ENCODE measurements at places on chromosomes 16 and 17.
A peak's percentile ranks its signal among the peaks of the same experiment; 100 is the strongest.

DNA sequence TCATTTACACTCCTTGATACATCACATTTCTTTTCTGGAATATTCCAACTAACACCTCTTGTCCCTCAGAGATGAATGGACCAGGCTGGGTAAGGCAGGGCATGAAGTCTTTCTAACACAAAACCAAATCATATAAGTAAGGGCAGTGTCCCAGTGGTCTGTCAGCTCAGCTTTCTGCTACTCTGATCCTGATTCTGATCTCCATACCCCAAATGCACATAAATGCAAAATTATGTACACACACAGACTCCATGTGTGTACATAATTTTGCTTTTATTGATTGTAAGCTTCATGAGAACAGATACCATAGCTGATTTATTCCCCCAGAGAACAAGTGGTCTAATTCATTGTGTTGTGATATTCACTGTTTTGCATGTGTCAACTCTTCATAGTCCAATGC, 47.9 kb downstream of the NOG start:
- no peak for DNase-seq

DNA sequence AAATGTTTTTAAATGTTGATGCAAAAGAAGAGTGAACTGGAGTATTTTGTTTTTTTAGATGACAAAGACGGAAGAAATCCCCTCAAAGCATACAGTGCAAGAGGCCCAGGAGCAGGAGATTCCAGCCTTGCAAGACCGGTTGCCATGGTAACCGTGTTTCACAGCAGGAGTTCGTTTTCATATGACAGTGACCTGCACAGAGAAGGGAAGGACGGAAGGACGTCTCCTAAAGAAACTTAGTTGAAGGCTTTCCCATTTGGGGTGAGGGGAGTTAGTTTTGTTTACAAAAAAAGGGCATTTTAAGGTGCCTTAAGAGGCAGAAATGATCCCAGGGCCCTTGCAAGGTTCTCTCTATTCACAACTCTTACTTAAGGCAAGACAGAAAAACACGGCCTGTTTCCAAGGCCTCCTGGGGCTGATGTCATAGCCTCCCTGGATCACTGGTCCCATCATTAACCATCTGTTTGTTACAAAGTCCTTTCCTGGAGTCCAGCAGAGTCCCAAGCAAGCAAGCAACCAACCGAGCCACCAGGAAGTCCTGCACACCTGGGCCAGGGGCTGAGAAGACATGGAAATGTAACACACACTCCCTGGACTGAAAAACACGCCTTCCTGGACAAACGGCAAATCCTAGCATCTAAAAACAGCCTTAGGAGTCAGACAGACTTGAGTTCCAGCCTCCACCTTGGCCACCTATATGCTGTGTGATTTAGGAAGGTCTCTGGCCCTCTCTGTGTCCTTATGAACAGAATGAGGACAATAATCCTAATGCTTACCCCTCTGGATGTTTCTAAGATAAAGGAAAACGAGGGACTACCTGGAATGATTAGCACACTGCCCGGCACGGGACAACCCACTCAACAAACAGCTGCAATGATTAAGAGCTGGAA, 30.3 kb upstream of the RPH3AL start:
- peak; percentile 26 for DNase-seq

- no peak for DNase-seq
Measured at GRCh38 chr16:9741776-9742175, 440.5 kb downstream of the GRIN2A start.

DNA sequence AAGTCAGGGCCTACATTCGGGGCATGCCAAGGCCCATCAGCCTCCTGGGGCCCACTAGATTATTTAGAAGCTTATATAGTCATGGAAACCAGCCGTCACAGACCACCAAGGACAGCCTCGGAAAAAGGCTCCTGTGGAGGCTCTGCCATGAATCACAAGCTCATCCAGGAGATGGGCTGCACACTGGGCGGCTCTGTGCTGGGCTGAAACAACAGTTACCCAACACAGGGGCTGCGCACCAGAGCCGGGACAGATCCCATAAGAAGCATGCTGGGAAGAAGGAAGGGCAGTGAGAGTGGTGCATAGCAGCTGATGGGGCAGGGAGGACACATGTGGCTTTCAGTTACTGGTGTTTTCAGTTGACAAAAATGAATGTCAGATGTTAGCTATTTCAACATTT, 67.7 kb upstream of the GSG1L start:
- DNase-seq = no peak

- DNase-seq = no peak
Measured at GRCh38 chr17:81164371-81165245, 699 bp upstream of the PVALEF start.

GRCh38 chr17:48546137-48546923, 1.4 kb upstream of the HOXB2 start:
- DNase-seq = no peak

GRCh38 chr17:63696381-63696961, 3.5 kb downstream of the LIMD2 start:
- peak; percentile 31 for DNase-seq

- no peak for DNase-seq
Measured at GRCh38 chr16:55189682-55190636, 134.0 kb upstream of the IRX6 start.

DNA sequence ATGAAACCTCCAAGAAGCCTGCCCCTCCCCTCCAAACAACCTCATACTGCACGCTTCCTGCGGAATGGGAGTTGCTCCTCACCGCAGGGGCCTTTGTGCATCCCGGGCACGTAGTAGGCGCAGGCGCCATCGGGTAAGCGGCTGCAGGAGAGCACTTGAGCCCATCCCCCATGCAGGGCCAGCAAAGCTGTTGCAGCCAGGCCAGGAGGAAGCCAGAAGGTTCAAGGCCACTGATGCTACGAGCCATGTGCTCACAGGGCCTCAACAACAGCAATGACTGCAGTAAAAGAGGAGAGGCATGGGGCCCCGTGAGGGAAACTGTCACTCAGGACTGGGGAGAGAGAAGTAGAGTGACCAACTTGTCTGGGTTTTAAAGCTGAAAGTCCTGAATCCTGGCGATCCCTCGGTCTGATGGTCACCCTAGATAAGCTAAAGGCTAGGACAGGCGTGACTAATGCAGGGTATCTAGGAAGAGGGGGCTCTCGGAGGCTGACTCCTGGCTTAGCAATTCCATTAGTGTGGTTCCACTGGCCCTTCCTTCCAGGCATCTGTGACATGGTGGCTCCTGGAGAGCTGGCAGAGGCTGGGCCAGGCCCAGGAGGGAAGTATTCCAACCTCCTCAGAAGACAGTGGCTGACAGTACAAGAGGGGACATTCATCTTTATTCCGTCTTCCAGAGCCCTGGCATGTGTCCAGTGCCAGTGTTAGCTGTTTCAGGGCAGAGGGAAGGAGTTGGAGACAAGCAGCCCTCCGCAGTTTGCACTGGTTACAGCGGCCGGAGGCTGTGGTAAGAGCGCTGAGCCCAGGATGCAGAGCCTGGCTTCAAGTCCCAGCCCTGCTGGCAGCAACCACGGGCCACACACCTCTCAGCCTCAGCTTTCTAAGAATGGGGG, 20.8 kb downstream of the GOSR2 start:
- no peak for DNase-seq

GRCh38 chr16:89434490-89434889, 55.9 kb downstream of the ANKRD11 start:
- no peak for DNase-seq

DNA sequence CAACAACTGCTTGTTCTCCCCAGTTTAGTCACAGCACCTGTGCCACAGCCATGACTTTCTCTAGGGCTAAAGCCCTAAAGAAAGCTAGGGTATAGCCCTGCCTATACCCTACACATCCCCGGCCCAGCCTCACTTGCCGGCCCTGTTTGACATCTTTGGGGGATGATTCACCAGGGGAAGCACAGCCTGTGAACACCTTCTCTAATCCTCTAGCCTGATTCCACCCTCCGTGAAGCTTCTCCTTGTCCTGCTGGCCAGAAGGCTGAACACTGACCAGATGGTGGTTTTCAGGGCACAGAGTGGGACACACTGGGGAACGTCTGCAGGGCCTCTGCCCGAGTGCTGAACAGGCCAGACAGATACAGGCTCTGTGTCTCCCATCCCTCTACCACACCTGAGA, 6.0 kb downstream of the CLEC16A start:
- DNase-seq = peak; percentile 20

GRCh38 chr17:14078027-14078426, 8.7 kb downstream of the COX10 start:
- no peak for DNase-seq

All from MCF 10A (cell line).